Activated CD8-positive, alpha-beta memory T cell treated with anti-CD3 and anti-CD28 coated beads for 24 hours (primary cell): ENCODE measurements at places on chromosomes 3 and 15.
A peak's percentile ranks its signal among the peaks of the same experiment; 100 is the strongest.

GRCh38 chr3:14210290-14210688 lies 31.7 kb downstream of the LSM3 start:
- DNase-seq, result no peak

GRCh38 chr15:95286352-95286880 lies 1044.1 kb upstream of the NR2F2 start:
- DNase-seq, result no peak

GRCh38 chr3:33639889-33640288 lies 78.2 kb downstream of the CLASP2 start:
- no peak for DNase-seq

DNA sequence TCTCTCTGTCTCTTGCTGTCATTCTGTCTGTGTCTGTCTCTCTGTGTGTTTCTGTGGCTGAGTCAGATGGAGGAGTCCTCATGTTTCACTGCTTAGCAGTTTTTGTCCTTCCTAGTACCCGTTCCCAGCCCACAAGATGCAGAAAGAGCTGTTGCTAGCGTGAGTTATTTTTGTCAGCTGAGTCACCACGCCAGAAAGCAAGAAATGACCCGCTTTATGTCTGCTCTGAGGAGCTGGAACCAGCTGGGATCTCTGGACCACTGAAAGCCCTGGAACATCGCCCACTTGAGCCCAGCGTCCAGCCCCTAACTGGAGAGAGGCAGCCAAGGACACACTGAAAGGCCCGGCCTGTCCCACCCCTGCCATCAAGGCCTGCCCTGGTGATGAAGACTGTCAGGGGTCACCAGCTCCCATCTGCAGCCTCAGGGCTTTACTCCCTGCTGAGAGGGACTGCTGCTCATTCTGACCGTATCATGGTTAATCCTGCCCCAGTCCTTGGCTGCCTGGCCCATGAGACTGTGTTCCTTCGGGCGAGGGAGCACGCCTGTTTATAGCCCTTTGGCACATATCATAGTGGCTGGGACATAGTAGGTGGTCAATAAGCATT lies 101.7 kb upstream of the TPM1 start:
- no peak for DNase-seq

- DNase-seq, result no peak
Measured at GRCh38 chr3:16848007-16848406, 36.7 kb upstream of the PLCL2 start.

GRCh38 chr3:141878817-141879216 lies 2.4 kb downstream of the ATP1B3 start:
- DNase-seq, result no peak

GRCh38 chr15:67906382-67906781 lies 66.5 kb upstream of the RNU6-1 start:
- no peak for DNase-seq

DNA sequence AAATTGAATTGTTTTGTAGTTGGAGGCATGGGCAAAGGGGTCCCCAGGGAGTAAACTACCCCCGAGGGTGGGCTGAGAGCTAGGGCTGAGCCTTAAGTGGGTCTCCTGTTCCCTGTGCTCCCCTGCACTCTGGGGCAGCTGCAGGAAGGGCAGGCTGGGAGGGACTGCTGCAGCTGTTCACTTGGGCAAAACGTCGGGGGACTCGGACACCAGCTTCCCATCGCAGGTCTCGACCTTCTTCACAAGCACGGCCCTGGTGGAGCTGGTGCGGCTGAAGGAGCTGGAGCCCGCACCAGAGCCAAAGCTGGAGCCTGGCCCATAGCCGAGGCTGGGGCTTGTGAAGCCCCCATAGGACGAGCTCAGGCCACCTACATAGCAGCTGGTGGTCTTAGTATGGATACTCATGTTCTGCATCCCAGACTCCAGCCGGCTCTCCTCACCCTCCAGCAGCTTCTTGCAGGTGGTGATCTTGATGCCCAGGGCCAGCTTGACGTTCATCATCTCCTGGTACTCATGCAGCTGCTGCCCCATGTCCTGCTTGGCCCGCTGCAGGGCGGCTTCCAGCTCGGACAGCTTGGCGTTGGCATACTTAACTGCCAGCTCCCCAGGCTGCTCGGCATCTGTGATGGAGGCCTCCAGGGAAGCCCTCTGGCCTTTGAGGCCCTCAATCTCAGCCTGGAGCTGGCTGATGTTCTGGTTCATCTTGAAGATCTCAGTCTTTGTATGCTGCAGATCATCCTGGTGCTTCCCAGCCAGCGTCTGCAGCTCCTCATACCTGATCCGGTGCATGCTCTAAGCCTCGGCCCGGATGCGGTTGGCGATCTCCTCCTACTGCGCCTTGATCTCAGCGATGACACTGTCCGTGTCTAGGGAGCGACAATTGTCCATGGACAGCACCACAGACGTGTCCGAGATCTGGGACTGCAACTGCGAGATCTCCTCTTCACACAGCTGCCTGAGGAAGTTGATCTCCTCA lies 423.5 kb upstream of the ARPP21 start:
- no peak for DNase-seq

GRCh38 chr3:190303884-190304283 lies 18.4 kb downstream of the CLDN1 start:
- no peak for DNase-seq

GRCh38 chr3:81352867-81353266 lies 408.6 kb downstream of the GBE1 start:
- DNase-seq, result no peak

- DNase-seq, result no peak
Measured at GRCh38 chr3:49534581-49535441, 19.5 kb upstream of the BSN start.

GRCh38 chr3:31067004-31067403 lies 172.5 kb upstream of the GADL1 start:
- DNase-seq, result no peak

DNA sequence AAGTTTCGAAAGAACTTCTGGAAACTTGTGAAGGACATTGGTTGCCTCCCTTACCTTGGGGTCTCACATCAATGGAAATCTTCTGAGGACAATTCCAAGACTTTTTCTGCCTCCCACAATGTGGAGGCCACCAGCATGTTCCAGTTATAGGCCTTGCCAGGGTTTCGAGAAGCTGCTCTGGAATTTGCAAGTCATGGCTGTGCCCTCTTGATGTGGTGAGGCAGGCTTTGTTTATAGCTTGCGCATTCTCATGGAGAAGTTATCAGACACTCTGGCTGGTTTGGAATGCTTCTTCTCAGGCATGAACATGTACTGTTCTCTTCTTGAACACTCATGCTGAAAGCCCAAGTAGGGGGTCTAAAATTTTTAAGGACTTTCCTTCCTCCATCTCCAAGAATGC lies 4.1 kb downstream of the CXCR6 start:
- peak; percentile 55 for DNase-seq

- no peak for DNase-seq
Measured at GRCh38 chr3:22585911-22586310, 617.2 kb upstream of the UBE2E2 start.

DNA sequence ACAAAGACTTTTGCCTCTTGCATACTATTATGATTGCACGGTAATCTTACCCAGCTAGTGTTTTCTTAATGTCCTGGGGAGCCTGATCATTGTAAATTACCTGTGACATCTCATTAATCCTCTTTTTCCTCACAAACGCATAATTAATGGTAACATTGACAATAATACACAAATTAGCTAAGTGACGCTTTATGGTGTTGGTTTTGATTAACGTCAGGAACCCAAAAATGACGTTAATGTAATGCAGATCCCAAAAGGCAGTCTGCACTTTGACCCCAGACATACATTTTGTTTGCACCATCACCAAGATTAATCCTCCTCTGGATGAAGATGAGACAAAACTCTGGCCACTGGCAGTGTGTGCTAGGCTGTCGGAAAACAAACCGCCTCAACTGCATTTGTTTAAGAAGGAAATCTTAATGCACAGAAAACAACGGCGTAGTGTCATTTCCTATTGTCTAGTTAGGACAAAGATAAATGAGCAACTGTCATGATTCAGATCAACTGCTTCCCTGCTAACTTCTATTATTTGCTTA lies 83.9 kb upstream of the CDIN1 start:
- DNase-seq, result no peak

DNA sequence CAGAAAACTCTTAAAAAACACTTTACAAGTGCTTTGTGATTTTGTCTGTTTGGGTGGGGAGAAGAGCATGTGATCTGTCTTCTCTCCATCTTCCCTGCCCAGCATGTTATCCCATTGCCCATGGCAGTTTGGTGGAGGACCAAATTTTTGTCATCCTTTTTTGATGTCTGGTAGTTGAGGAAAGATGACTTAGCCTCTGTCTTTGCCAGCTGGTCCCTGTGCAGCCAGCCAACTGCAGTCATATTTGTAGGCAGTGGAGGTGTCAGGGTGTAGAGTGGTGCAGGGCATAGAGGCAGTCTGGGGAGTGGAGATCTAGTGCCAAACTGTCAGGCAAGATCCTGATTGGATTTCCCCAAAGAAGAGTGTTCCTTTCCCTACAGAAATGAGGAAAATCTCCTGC lies 40.7 kb downstream of the GASK1A start:
- peak; percentile 26 for DNase-seq

DNA sequence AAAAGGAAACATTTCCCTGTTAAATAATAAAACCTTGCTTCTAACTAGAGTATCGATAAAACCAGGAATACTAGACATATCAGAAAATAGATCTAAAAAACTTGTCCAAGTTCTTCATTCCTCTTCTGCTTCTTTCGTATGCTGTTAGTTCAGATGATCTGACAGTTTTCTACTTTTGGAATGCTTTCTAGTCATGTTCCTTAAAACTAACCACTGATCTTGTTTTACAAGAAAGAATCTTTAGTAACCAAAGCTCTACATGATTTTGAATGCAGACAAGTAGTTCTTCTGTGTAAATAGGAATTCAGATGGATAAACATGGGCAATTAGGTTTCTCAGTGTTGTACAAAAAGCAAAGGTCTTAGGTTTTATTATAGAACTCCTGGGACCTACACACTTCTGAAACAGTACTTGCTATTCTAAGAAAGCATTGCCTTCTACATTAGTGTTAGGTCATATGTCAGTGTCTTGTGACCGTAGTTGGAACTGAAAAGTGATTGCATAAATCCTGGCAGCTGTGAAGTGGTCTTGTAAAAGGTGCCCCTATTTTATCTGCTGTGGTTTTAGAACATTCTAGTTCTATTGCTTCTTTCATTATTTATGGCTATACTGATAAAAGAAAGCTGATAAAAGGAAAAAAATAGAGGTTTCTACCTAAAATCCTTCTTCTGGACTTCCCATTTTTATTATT lies 40.7 kb downstream of the SNRK start:
- no peak for DNase-seq

DNA sequence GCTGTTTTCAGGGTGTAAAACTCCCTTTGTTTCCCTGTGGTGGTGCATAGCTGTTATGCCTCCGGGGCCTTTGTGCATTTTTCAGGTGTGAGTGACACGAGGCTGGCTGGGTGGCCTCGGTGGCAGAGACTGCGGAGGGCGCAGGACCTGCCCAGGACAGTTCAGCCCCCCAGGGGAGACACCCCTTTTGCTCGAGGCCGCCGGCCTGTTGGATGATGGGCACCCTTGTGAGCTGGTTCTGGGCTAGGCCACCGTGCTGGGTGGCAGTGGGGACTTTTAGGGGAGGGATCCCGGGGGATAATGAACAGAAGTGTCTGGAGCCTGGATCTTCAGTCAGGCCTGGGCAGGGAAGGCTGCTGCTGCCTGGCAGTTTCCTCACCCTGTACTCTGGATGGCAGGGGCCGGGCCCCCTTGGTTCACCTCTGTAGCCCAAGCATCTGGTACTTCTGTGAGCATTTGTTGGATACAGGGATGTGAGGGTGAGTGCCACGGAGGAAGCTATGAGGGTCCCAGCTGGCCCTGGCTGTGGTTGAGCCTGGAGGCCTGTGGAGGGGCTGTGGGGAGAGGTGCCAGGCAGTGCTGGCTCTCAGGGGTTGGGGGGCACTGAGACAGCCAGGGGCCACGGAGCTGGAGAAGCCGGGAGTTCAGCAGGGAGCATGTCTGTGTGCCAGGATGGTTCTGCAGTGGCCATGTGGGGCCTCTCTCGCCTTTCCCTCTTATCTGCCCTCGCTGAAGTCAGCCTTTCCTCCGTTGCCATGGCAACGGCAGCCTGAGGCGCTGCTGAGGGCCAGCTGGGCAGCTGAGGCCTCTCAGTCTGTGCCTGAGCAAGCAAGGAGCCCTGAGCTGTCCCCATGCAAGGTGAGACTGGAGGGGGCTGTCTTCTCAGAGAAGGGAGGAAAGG lies 49.0 kb downstream of the KY start:
- peak; percentile 33 for DNase-seq

GRCh38 chr15:68770216-68770615 lies 50.5 kb downstream of the ANP32A start:
- DNase-seq, result no peak

DNA sequence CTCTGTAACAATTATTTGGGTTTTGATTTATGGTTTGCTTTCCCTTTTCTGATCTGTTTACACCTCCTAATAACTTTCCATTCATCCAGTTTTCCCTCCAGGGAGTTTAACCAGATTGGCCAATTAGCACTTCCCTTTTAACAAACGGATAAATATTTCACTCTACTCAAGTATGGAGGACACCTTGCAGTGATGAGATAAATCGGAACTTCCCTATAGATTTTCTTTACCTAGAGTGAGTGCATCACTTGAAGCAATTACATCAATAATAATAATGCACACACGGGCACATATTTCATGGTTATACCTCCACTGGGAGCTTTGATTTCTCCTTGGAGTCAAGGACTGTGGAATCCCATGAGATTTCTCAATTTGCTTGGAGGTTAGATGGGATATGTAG lies 239.1 kb upstream of the CFAP20DC start:
- DNase-seq, result no peak

DNA sequence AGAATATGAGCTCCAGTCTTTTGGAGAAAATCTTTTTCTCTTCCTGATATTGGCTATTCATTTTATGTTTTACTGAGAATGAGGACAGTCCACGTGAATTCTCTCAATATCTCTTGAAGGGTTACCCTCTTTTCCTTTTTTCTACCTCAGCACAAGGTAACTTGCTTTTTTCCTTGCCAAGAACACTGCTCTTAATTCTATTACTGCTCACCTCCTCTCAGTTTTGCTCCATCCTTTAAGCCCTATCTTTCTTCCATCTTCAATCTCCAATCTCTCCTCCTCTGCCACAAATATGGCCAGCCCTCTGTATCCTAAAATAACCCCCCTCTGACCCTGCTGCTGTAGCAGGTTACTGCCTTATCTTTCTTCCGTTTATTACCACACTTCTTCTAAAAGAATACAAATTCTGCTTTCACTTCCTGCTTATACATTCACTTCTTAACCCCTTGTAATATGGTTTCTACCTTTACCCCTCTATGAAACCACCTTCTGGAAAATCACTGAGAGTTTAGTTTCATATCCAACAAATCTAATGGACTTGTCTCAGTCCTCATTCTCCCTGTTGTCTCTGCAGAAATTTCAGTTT lies 89.0 kb downstream of the NFKBIZ start:
- DNase-seq, result no peak

- DNase-seq, result no peak
Measured at GRCh38 chr3:57752307-57752706, 3.8 kb upstream of the SLMAP start.

- DNase-seq, result no peak
Measured at GRCh38 chr15:79366691-79367090, 55.8 kb downstream of the TMED3 start.

GRCh38 chr3:153599685-153600084 lies 437.7 kb downstream of the RAP2B start:
- no peak for DNase-seq

GRCh38 chr3:135231737-135232136 lies 436.7 kb downstream of the EPHB1 start:
- no peak for DNase-seq

GRCh38 chr3:127041264-127041820 lies 58.4 kb downstream of the PLXNA1 start:
- DNase-seq, result no peak

- no peak for DNase-seq
Measured at GRCh38 chr3:50419595-50420370, 60.5 kb upstream of the TMEM115 start.
